ENCODE measurements at places on chromosomes 1 and 21.

GRCh38 chr1:79726911-79727310 lies 720.4 kb upstream of the ADGRL4 start:
- DNase-seq: no peak

- DNase-seq: no peak
Measured at GRCh38 chr1:175494950-175495349, 248.4 kb downstream of the TNR start.

DNA sequence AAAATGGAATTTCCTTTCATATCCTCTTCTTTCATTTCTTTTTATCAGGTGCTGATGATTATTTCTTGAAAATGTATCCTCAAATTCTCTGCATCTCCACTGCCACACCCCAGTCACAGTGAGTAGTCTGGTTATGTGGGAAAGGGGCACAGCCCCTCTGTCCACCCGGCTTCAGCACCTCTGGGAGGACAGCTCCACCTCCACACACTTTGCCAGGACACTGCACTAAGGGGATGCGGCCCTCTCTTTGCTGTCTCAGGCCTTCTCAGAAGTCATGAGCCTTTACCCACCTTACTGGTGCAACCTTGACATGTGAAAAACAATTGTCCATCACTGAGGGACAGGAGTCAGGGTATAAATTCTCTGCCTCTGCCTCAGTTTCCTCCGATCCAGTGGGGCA lies 433.1 kb downstream of the PCP4 start:
- DNase-seq: no peak

DNA sequence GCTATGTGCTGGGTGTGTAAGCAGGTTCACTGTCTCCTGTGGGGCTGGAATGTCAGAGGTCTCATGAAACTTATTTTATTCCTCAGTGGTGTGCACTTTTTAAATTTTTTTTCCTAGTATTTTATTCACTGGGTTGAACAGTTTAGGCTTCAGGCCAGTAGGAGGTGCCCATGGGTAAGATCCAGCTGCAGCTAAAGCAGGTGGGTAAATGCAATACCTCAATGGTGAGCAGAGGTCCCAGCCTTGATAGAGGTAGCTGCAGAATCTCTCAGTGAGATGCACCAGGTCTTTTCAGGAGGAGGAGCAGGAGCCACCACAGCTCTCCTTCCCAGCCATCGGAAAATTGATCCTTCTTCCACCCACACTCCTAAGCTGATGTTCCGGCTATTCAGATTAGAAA lies 12.6 kb upstream of the OR6N2 start:
- DNase-seq: no peak

DNA sequence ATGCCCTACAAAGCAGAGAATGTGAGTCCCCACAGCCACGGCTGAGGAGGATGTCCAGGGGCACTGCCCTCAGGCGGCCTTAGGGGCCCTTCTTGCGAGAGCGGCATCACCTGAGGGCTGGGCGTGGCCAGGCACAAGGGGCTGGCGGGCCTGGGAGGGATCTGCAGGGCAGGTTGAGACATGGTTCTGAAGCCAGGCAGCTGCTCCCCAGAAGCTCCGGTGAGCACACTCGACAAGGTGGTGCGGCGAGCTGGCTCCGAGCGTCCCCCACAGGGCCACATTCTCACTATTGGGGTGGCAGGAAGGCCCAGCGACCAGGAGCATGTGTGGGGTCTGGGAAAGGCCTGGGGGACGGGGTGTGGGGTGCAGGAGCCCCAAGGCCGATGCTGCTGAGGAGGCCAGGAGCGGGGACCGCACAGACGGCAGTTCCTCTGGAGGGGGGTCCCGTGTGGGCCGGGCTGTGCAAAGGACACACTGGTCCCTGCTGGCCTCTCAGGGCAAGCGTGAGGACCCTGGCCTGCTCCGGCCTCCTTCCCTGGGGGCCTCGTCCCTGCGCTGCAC lies 47.2 kb downstream of the MORN1 start:
- DNase-seq: no peak

All from SIG-M5 (cell line).